NCI-H524 (cell line): ENCODE measurements at places on chromosomes 2 and 18.

DNA sequence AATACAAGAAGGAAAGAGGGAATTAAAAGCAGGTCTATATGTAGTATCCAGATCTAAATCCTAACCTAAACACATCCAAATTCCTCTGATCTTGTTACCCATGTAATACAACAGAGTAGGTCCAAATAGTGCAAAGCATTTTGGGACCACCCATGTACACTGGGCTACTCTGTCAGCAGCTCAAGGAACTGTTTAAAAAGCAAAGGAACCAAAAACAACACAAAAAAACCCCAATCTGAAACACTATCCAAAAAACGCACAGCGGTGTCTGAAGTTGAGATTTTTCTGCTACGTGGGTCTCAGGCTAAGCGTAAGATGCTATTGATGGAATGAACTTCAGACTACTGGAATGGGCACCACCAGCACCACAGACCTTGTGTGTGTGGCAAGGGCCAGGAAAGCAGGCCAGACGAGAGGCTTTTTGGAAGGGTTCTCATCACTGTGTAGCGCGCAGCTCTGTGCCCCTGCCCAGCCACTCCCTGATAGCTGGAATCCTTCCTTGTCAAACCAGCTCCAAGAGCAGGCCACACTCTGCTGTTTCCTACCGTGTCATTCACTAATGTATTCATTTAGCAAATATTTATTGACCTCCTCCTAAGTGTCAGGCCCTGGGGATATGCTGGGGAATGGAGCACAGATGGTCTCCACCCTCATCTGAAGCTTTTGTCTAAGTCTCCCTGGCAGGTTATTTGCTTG, 101.4 kb downstream of the COLEC12 start:
- DNase-seq: peak; percentile 1

- DNase-seq: no peak
Measured at GRCh38 chr2:140454717-140455116, 1674.5 kb upstream of the NXPH2 start.

DNA sequence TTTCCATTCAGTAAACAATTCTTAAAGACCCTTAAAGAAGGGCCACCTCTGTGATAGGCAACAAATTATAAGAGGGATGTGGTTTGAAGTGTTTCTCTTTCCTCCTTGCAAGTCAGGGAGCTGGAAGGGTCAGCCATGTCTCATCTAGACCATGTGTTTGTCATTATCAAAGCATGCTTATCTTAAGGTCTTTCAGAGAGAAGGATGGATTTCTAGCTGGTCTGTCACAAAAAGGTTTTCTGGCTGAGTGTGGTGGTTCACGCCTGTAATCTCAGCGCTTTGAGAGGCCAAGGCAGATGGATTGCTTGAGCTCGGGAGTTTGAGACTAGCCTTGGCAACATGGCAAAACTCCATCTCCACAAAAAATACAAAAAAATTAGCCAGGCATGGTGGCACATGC, 59.2 kb upstream of the PEX13 start:
- DNase-seq: no peak

DNA sequence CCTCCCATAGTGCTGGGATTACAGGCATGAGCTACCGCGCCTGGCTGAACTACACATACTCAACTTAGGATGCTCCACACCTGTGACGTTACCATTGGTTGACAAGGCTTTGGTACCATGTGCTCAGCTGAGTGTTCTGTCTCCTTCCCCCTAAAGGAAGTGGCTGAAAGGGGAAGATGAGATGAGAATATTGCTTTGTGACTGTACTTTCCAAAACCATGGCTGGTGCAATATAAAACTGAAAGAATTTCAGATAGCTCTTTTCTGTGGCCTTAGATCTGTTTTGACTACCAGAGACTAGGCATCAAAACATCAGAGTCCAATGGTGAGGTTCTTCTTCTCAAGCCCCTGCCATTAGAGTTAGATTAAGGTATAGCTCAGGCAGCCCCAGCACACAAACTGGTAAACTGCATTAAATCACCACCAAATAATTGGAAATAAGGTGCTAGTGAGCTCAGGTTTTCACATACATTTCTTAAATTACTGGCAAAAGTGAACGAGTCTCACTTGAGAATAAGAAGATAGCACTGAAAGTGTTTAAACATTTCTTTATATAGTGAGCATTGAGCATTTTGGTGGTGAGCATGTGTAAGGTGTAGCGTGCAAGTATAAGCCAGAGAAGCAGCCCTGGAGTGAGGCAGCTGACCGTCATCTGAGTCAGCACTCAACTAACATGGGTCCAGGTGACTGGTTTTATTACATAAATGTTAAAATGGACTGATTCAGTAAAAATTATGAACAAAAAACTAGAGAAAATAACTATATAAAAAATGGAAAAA, 113.5 kb upstream of the FZD5 start:
- DNase-seq: no peak

- no peak for DNase-seq
Measured at GRCh38 chr2:206031162-206031784, 54.7 kb downstream of the INO80D start.
